PC-9 (cell line): ENCODE measurements at places on chromosomes 6 and 20.

DNA sequence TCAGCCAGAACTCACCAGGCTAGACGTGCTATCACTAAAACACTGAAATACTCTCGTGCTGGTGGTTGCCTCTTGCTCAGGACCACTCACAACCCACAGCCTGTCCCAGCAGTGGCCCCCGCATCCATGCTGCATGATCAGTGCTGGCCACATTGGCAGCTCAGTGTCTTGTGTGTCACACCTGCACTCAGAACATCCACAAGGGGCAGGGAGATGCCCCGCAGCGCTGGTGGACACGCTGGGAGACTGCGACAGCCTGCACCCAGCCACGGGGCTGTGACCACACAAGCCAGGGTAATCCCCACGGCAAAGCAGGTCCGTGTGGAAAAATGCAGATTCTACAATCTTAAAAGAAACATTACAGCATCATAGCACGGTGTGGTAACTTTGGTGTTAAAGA lies 23.9 kb upstream of the APMAP start:
- DNase-seq, result no peak

DNA sequence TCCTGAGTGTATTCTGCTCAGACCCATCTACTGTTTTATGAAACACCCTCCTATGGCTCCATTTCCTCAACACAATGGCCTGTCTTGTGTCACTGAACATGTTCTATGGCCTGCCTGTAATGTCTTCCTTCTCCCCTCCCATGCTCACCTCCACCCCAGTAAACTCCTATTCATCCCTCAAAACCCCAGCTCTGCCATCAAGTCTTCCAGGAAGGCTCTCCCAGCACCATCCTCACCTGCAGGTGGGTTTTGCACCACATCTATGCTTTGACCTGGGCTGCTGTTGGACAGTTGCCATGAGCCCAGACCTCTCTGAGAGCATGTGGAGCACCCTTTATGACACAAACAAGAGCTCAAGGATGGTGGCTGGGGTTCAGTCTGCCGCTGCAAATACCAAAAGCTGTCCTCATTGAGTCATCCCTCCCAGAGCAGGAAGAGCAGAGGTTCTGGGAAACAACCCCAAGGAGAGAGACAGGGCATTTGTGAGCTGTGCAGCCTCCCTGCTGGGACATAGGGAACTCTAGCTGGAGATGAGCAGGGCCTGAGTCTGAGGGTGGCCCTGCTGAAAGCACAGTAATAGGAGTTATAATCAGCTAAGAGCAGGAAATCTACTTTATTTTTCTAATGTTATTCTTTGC lies 93.8 kb upstream of the CD93 start:
- DNase-seq, result no peak

- DNase-seq, result no peak
These were observed 36.3 kb downstream of the VTA1 start for GRCh38 chr6:142183351-142183750.

GRCh38 chr6:39876826-39877225 lies 57.4 kb downstream of the MOCS1 start:
- DNase-seq, result no peak

DNA sequence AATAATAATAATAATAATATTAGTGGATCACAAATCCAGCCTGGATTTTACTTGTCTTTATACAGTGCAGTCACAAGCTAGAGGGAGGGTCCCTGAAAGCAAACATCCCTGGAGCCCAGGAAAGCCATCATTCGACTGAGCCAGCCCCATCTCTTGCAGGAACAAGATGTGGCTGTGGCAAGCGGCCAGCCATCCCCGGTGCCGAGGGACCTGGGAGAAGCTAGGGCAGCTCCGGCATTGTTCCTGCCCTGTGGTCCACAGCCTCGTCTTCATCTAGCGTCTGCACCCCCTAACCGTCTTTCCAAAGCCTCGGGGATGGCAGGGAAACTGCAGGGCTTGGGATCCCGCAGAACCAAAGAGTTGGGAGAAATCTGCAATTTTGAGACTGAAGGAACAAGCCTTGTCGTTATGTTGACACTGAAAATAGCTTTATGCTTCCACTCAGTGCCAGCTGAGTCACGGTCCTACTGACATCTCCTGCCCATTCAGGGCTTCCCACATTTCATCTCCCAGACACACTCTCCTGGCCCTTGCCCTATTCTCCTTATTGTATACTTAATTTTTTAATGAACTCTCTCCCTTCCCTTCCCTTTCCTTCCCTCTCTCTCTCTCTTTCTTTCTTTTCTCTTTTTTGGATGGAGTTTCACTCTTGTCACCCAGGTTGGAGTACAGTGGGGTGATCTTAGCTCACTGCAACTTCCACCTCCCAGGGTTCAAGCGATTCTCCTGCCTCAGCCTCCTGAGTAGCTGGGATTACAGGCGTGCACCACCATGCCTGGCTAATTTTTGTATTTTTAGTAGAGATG lies 62.5 kb upstream of the ZNFX1 start:
- no peak for DNase-seq

DNA sequence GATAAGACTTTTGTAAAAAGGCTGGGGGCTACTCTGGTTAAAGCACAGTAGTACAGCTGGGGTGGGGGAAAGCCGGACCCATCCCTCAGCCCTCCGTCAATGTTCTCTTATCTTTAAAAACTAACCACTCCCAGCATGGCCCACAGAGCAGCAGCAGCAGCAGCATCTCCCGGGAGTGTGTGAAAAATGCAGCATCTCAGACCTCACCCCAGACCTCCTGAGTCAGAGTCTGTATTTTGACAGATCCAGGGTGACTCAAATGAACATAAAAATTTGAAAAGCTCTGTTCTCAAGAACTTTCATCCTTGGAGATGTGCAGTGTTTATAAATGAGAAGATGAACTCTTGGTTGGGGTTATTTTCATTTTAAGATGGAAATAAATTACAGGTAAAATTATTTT lies 277.7 kb upstream of the ECI2 start:
- DNase-seq, result no peak

DNA sequence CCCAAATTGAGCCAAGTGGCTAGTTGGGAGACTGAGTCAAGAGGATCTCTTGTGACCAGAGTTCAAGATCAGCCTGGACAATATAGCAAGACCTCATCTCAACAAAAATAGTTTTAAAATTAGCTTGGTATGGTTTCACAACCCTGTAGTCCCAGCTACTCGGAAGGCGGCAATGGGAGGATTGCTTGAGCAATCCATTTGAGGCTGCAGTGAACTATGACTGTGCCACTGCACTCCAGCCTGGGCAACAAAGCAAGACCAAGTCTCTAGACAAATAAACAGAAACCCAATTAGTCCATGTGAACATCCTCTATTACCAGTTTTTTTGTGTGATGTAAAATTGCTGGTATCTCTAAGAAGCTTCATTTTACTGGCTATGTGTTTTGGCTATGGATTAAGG lies 106.2 kb downstream of the TULP4 start:
- no peak for DNase-seq

GRCh38 chr6:40924839-40925238 lies 114.2 kb downstream of the UNC5CL start:
- no peak for DNase-seq

DNA sequence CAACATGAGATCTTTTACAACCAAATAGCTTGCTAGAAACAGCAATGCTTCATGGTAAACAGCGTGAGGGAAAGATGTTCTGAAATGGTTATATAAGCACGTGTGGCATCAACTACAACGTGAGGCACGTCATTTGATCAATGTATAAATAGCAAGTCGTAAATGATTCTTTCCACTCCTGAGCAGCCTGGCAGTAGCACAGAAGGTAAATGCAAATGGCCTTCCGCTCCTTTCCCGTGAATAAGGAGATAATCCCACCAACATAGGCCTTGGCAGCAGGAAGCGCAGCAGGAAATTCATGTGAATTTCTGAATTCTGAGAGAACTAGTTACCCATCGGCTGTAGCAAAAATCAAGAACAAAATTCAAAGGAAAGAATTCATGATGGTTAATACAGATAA lies 17.0 kb downstream of the RPS6KA2 start:
- no peak for DNase-seq

DNA sequence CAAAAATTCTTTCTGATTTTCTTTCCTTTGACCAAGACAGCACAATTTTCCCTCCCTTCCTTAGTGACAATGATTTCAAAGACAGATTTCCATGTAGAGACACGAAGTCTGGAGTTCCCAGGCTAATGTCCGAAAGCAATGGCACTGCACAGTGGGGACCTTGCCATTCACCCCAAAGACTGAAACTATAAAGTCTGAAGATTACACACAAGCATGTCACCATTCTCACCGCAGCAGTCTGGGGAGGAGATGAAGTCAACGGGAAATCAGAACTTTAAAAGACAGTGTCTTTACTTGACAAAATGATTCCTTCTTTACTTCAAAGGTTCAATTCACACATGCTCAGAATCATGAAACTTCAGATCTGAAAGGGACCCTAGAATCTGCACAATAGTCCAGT lies 8.3 kb downstream of the B4GALT5 start:
- DNase-seq, result peak; percentile 1

DNA sequence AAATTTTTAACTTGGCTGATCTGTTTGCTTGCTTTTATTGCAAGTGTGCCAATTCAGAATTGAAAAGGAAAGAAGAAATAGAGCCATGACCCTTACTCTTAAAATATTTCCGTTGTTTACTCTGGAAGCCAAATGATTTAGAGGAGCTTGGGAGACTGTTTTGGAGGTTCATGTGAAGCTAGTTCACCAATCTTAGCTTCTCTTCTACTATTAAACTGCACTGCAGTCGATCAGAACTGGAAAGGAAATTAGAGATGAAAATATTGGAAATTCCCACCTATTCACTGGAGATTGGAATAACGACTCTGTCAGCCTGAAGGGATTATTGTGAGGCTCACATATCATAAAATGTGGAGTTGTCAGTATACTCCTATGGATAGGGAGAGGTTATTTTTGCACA lies 81.8 kb downstream of the MLIP start:
- no peak for DNase-seq
